Cardiac septum (tissue), 1 donor: ENCODE measurements at places on chromosomes 13 and 19. TPM values are rescaled to one million over a fixed set of nuclear protein-coding genes. Genes with fewer than 3 reads are reported as not detected.

GRCh38 chr19:16265890-16266585 is 58.6 kb upstream of the KLF2 start:
- no peak for DNase-seq

HSD11B1L gene
- 4.3 TPM for total RNA-seq

KCTD12 gene
- 34.9 TPM for total RNA-seq

DNA sequence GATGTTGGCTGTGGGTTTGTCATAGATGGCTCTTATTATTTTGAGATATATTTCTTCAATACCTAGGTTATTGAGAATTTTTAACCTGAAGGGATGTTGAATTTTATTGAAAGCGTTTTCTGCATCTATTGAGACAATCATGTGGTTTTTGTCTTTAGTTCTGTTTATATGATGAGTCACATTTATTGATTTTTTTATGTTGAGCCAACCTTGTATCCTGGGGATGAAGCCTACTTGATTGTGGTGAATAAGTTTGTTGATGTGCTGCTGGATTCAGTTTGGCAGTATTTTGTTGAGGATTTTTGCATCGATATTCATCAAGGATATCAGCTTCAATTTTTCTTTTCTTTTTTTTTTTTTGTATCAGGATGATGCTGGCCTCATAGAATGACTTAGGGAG is 29.4 kb downstream of the NBEA start:
- DNase-seq: no peak

GRCh38 chr19:3852614-3853254 is 16.1 kb downstream of the ZFR2 start:
- DNase-seq: no peak

OR7G2 gene
- total RNA-seq: not detected

SIGLECL1 gene
- not detected for total RNA-seq

IQCN gene
- total RNA-seq: 1.1 TPM
